Right ventricle myocardium inferior (tissue), 1 donor: ENCODE measurements at places on chromosomes 7 and 10.
A peak's percentile ranks its signal among the peaks of the same experiment; 100 is the strongest.

GRCh38 chr10:48273741-48274140, 755 bp downstream of the FRMPD2 start:
- DNase-seq = no peak

GRCh38 chr10:15609246-15609645, 110.5 kb downstream of the ITGA8 start:
- DNase-seq = no peak

- no peak for DNase-seq
Observed at GRCh38 chr10:14603534-14604102, 171.1 kb downstream of the FAM107B start.

GRCh38 chr7:21361413-21362125, 66.3 kb upstream of the SP4 start:
- no peak for DNase-seq

GRCh38 chr10:104862-105565, 30.2 kb upstream of the ZMYND11 start:
- no peak for DNase-seq

DNA sequence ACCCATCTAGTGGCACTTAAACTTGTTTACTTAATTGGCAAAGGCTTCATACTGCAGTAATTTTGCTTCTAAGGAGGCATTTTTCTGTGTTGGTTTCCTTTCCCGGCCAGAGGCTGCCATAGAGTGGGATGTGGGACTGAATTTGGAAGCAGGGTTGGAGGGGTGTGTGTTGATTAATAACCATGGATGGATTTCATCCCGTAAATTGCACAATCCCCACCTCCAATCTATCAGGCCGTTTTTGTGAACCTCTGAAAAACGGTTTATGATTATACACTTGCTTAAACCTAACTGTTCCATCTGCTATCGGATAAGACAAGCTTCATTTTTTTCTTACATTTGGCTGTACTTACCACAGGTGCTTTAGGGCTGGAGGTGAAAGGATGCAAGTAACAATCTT, 1.3 kb downstream of the TMEM60 start:
- DNase-seq = no peak

- DNase-seq = no peak
Observed at GRCh38 chr7:46452561-46453135, 531.6 kb upstream of the IGFBP3 start.

GRCh38 chr7:158856883-158857668, 718 bp downstream of the DYNC2I1 start:
- DNase-seq = no peak

- DNase-seq = no peak
Observed at GRCh38 chr10:28685717-28686116, 8.4 kb downstream of the BAMBI start.

DNA sequence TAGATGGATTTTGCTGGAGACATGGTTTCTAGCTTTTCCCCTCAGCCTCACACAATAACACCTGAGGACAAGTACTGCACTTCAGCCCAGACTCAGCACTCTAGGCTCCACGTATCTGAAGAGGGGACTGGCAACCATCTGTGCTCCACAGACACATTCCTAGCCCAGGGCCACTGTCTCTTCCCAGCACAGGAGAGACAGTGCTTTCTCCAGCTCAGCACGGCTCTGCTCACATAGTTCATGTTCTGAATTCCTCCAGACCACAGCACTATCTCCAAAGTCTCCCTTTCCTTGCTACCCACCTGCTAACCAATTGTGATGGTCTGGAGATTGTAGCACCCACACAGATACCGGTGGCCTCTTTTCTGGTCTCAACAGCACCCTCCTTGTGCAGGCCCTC, 114.5 kb downstream of the HTR7 start:
- DNase-seq = no peak

GRCh38 chr10:28554952-28555351, 22.0 kb downstream of the WAC start:
- DNase-seq = no peak

DNA sequence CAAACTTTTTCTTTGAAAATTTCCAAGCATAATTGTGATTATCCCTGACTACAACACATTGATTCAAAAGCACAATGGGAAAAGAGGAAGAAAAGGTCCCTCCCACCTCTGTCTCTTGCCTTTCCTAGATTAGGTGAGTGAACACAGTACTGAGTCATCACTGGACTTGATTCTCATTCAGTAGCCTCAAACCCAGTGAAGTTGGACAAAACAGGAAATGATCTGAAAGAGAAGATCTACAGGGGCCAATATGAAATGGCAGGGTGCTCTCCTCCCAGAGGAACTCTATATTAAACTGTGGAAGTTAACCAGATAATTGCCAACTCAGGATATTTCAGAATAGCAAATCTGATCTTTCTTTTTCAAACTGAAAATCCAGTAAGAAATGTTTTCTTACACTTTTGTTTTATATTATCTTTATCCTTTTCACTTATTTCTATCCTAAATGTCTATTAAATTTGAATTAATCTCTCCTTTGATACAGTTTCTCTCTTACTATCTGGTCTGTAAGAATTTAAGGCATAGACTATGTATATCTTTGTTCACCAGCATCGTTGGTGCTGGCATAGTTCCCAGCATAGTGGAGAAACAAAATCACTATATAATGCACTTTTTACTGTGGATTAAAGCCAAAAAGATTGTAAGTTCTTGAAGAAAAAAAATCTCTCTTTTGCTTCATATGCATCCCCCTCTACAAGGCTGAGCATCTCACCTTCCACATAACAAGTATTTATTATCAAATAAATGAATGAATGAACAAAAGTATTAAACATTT, 41.4 kb upstream of the IKZF1 start:
- DNase-seq = no peak

DNA sequence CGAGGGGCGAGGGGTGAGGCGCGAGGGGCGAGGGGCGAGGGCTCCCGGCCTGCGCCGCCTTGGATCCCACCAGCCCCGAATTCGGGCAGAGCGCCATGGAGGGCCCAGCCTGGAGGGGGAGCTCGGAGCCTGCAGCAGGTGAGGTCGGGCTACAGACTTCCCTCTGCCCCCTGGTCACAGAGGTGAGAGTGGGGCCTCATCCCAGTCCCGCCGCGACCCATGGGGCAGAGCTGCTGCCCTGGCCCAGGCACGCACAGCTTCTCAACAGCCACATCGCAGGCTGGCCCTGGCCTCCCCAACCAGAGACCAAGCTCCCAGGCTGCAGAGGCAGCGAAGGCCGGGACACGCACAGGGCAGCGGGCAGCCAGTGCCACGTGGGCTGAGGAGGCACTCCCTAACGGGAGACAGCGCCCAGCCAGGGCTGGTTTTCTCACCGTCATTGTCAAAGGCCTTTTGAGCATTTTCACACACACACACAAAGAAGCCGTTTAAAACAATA, 191.8 kb downstream of the PTPRN2 start:
- DNase-seq = no peak

- no peak for DNase-seq
Observed at GRCh38 chr7:132690174-132690573, 113.9 kb upstream of the PLXNA4 start.

GRCh38 chr7:115851291-115851690, 179.3 kb downstream of the TFEC start:
- no peak for DNase-seq

DNA sequence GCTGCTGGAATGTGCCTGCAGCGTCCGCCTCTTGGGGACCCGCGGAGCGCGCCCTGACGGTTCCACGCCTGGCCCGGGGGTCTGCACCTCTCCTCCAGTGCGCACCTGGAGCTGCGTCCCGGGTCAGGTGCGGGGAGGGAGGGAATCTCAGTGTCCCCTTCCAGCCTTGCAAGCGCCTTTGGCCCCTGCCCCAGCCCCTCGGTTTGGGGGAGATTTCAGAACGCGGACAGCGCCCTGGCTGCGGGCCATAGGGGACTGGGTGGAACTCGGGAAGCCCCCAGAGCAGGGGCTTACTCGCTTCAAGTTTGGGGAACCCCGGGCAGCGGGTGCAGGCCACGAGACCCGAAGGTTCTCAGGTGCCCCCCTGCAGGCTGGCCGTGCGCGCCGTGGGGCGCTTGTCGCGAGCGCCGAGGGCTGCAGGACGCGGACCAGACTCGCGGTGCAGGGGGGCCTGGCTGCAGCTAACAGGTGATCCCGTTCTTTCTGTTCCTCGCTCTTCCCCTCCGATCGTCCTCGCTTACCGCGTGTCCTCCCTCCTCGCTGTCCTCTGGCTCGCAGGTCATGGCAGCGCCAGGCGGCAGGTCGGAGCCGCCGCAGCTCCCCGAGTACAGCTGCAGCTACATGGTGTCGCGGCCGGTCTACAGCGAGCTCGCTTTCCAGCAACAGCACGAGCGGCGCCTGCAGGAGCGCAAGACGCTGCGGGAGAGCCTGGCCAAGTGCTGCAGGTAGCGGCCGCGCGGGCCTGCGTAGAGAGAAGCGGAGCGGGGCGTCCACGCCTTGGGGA, 645 bp downstream of the SLC26A4 start:
- peak; percentile 72 for DNase-seq
